ENCODE measurements at places on chromosomes 11 and 22.

DNA sequence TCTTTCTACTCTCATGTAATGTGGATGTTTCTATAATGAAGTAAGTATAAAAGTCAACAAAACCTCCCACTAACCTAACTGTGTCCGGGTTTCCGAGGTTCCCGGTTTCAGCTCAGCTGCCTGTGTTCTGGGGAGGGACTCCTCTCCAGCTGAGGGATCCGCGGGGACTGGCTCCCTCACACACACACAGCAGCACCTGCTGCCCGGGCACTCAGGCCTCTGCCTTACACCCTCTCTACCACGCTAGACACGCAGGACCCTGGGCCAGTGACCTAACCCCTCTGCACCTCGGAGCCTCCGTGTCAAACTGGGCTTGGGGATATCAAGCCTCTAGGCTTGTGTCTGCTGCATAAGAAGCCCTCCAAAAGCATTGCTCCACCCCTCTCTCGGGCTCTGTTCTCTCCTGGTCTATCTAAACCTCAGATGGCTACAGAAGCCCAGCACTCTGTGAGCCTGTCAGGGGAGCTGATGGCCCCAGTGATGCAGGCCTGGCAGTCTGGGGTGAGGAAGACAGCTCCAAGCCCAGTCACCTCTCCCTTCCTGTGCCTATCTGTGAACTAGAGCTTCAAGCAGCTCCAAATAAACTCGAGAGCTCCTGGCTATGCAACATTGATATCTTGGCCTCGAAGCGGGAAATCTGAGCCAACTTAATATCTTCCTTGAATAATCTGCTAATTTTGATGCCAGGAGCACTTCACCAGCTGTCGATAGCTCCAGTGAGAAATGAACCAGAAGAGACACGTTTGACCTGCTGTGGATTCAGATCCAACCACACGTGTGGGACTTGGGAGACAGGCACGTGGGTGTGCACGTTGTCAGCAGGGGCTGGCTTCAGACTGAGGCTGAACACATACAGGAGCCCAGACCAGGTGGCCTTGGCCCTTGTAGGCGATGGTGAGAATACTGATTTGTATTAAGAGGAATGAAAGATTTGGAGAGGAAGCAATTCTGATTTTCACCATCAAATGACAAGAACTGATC is 232.7 kb upstream of the B3GAT1 start:
- no peak for DNase-seq

GRCh38 chr11:67530282-67530592 is 7.0 kb upstream of the CABP2 start:
- DNase-seq: peak; percentile 12

DNA sequence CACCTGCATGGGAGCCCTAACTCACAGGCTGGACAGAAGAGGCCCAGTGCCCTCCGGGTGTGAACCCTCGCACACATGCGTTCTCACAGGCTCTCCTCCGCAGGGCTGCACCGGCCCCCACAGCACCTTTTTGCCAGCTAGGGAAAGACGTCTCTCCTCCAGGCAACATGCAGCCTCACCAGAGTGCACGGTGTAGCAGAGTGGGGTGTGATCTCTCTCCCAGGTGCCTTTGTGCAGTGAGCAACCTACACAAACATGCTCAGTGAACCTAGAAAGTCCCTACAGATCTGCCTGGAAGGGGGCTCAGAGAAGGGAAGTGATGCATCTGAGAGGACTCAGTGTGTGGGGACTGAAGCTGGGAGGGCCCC is 3.7 kb upstream of the CARNS1 start:
- DNase-seq: no peak

DNA sequence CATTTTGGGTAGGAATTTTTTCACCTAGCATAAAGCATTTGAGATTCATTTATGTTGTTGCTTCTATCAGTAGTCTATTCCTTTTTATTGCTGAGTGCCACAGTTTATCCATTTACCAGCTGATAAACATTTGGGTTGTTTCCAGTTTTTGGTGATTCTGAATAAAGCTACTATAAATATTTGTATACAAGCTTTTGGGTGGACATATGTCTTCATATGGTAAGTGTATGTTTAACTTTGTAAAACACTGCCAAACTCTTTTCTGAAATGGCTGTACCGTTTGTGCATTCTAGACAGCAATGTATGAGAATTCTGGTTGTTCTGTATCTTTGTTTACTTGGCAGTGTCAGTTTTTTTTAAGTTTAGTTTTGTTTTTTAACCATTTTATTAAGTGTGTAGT is 16.9 kb downstream of the USP47 start:
- no peak for DNase-seq

GRCh38 chr11:79579063-79579462 is 138.2 kb upstream of the TENM4 start:
- DNase-seq: no peak

Data from GM13977 (cell line).